Hematopoietic multipotent progenitor cell treated with erythropoietin and hydrocortisone succinate and interleukin-3 and kit ligand, for 4 days (in vitro differentiated cells): ENCODE measurements at places on chromosomes 4 and X.
A peak's percentile ranks its signal among the peaks of the same experiment; 100 is the strongest.

GRCh38 chr4:139666735-139667281, 1.2 kb downstream of the MGST2 start:
- peak; percentile 76 for DNase-seq

DNA sequence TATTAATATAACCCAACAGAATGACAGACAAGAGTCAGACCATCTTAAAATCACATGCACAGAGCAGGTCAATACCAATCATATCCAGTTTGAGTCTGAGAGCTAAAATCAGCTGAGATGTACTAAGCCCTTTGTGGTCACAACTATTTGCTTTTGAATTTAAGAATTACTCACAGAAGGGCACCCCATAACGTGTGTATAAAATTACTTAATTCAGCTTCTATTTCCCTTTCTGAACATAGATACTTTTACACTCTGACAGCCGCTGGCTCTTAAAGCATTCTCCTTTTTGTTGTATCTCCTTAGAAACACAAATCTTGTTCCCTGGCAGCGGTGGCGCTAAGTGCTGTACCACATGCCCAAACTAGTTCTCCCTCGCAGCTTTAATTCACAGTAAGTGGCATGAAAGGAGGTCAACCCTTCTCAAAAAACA, 14.8 kb upstream of the PPARGC1A start:
- DNase-seq: no peak

GRCh38 chr4:7799736-7800135, 139.9 kb downstream of the AFAP1 start:
- DNase-seq: no peak

DNA sequence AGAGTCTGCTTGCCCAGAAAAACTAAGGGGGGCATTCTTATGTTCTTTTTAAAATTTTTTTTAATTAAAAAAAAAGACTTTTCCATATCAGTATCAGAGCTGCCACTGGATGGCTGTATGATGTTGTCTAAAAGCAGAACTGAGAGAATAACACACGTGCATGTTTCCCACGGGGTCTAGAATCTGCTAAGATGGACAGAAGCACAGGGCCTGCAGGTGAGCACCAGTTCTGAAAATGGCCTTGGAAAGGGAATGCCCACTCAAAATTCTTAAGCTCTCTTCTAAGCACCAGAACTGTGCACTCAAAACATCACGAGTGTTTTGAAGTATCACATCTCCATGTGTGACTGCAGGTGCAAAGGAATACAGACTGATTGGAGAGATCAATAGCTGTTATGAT, 61.1 kb downstream of the ARAP2 start:
- DNase-seq: peak; percentile 11

- DNase-seq: no peak
Observed at GRCh38 chr4:98558471-98559169, 99.8 kb downstream of the TSPAN5 start.

DNA sequence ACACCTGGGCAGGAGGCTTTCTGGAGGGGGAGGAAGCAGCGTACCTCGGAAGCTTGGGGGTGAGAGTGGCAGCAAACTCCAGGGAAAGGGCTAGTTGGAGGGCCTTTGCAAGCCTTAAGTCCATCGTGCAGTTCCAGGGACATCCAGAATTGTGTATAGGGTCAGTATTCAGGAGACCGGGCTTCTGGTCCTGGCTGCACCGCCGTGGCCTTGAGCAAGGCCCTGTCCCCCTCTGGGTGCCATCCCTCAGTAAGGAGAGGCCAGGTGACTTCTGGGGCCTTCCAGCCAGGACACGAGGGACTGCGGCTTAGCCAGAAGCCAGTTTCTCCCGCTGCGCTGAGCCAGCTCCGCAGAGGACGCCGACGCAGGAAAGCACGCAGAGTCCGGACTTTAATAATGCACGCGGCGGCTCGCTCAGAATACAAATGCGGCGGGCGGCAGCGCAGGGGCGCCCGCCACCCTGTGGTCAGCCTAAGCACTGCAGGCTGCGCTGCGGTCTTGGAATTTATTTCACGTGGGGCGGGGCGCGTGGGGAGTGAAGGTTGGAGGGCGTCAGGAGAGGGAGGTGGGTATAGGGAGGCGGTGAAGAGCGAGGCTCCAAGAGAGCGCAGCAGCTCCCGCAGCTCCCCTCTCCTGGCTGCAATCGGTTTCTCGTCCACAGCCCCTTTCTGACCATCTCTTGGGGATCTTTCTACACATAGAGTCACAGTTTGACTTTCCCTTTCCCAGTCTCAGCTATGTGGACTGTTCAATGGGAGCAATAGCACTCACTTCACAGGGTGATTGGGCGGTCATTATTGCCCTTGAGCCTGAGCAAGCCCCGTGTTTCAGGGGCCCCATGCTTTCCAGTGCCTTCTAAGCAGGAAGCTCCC, 94.1 kb upstream of the GPR50 start:
- DNase-seq: peak; percentile 75

DNA sequence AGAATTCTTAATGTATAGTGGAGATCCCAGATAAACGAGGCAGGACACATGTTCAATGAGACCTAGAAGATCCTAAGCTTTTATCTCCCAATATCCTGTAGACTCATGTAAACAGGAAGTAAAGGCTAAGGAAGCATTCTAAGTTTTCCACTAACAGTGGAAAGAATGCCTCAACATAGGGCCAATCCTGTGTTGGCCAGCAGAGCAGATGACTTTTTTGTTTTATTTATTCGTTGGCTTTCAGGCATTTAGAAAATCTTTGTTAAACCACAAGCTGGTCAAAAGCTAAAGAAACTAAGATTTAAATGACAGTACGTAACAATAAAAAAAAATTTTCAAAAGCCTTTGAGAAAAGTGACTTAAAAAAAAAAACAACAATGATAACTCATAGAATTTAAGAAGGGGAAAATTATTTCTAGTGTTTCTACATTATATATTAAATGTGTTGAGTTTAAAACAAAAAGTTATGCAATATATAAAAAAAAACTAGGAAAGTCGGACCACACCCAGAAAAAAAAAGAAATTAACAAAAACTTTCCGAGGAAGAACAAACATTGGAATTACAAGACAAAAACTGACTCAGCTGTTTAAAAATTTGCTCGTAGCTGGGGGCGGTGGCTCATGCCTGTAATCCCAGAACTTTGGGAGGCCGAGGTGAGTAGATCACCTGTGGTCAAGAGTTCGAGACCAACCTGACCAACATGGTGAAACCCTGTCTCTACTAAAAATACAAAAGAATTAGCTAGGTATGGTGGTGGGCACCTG, 759.3 kb downstream of the FSTL5 start:
- DNase-seq: no peak

GRCh38 chrX:17685026-17685425, 52.3 kb upstream of the SCML1 start:
- no peak for DNase-seq

GRCh38 chr4:176186067-176186466, 9.3 kb downstream of the SPATA4 start:
- DNase-seq: no peak

DNA sequence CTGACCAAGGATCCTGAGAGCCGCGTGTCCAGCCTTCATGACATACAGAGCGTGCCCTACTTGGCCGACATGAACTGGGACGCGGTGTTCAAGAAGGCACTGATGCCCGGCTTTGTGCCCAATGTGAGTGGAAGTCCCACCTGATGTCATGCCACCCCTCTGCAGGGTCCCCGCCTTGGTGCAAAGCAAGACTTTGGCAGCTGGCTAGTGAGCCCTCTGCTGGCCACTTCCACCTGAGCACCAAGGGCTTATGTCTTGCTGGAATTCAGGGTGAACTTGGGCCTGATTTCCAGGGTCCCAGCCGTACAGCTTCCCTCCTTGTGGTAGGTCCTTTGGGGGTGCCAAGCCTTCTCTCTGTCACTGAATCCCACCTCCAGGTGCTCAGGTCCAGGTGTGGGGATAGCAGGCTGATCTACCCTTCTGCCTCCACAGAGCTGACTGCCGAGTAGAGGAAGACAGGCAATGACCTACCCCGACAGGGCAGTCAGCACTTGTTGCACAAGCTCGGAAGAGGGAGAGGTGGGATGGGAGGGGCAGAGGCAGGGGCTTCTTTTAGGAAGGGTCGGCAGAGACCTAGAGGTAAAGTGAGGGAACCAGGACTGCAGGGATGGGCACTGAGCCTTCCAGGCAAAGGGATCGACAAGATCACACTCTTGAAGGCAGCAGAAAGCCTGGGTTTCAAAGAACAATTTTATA, 248.1 kb downstream of the EVC2 start:
- DNase-seq: peak; percentile 53

DNA sequence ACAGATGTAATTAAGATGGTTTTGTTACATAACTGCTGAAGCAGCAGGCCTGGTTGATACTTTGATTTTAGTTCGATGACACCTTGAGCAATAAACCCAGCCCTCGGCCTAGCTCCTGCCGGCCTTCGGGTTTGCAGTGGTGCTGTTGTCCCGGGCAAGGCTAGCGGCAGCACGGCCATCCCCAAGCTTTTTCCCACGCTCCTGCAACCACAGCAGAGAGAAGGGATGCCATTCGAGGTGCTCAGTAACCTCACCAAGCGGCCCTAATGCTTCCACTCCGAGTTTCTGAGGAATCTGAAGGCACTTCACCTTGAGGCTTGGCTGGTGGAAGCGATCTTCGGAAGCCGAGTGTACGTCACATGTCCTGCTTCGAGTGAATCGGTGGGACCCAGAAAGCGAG, 182.1 kb downstream of the NAF1 start:
- no peak for DNase-seq

DNA sequence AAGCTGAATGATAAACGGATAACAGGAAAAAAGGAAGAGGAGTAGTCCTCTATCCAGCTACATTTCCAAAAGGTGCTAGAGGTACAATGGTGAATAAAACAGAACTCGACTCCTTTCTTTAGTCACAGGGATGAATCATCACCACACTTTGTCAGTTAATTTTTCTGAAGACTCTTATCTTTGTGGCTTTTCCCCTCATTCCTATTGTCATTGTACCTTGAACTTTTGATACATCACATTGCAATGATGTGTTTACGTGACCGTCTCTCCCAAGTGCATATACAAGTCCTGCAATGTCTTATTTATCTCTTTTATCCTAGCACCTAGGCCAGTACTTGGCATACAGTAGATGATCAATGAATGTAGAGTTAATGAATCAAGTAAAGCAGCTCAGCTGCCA, 134.7 kb downstream of the LHFPL1 start:
- DNase-seq: no peak

DNA sequence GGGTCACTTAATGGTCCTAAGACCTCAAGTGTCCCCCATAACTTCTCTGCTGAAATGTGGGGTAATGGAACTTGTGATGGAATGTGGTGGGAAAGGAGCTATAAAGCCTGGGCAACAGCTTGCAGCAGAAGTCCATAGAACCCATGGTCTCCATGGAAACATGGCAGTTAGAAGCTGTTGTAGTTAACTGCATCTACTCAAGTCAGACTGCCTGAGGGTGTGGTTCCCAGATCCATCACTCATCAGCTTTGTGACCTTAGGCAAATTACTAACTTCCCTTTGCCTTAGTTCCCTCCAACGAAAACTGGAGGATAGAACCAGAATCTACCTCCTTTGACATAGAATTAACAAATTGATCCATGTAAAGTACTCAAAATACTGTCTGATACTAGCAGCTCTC, 113.0 kb downstream of the SPATA18 start:
- DNase-seq: no peak

GRCh38 chr4:186481998-186482790, 73.2 kb downstream of the MTNR1A start:
- no peak for DNase-seq

DNA sequence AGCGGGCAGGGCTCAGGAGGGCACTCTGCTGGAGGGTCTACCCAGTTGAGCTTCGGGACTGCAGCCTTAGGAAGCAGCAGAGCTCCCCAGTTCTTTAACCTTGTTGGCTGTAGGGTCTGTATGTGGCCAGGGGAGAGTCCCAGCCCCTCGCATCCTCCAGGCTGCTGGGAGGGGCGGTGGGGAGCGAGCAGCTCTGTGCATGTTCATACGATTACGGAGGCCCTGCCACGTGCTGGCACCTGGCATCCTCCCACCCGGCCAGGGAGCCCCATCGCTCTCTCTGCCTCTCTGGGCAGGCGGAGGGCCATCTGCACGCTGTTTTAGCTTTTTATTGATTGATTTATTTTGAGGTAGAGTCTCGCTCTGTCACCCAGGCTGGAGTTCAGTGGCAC, 21.2 kb downstream of the NSG1 start:
- no peak for DNase-seq

DNA sequence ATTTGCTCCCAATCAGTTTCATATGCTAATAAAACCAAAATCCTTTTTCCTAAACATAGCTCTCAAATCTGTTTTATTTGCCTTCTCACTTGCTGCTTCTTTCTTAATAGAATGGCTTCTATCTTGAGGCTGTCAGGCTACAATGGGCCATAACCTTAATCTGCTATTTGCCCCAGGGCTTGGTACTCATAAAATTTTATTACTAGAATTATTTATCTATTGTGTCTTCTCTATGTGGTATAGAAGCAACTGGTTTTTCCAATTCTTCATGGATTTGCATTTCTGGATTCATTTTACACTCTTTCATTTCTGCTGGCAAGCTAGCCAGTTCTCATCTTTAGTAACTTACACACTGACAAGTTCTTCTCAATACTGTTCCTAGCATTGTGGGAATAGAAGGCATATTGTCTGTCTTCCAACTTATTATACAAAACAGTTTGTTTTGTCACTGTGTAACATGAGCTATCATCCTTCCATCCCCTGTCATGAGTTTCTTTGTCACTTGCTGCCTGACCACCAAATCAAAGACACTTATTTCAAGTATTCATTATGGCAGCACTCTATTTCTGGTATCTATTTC, 96.6 kb upstream of the KCNIP4 start:
- no peak for DNase-seq

DNA sequence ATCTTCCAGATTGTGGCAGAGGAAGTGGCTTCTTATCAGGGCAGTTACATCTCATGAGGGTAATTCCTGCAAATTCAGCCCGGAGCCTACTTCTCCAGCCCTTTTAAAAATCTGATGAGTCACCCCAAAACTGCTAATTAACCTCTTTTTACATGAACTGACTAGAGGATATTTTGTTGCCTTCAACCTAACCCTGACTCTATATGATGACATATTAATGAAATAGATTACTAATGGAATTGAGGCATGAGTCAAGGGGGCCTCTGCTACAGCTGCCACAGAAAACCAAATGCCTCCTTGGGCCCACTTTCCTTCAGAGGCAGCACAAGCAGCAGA, 72.5 kb downstream of the QRFPR start:
- peak; percentile 68 for DNase-seq

DNA sequence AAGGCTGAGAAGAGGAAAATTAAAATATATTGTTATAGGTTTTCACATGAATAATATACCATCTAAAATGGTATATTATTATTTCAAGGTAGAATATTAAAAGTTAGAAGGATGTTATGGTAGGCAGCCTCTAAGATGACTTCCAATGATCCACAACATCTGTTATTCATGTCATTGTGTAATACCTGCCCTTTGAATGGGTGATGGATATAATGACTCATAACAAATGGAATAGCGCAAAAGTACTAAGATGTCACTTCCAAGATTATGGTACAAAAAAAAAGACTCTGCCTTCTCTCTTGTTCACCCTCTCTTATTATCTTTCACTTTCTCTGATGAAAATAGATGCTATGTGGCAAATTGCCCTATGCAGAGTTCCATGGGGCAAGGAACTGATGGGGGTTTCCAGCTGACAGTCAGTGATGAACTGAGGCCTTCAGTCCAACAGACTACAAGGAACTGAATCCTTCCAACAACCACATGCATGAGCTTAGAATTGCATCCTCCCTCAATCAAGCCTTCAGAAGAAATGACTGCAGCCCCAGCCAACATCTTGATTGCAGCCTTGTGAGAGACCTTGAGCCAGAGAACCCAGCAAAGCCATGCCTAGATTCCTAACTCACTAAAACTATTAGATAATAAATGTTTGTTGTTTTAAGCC, 57.7 kb downstream of the HS6ST2 start:
- DNase-seq: no peak

GRCh38 chr4:73087871-73088270, 18.4 kb upstream of the COX18 start:
- DNase-seq: no peak

- DNase-seq: no peak
Observed at GRCh38 chr4:114890773-114891172, 222.6 kb downstream of the NDST4 start.
